ENCODE measurements at places on chromosomes 7 and 10.

- H3K27me3 ChIP-seq: peaks cover 2% of the 10 kb centered on the region
- no peak overlapping the region for H3K27ac ChIP-seq
- no peak for DNase-seq
These were observed 436.1 kb downstream of the TYW1 start for GRCh38 chr7:67432536-67433234.

- no peak for DNase-seq
- H3K4me1 ChIP-seq: peaks cover 11% of the 10 kb centered on the region
- H3K27ac ChIP-seq: no peak overlapping the region
- no peak overlapping the region for H3K4me3 ChIP-seq
- no peaks in the 10 kb centered on the region for H3K36me3 ChIP-seq
These were observed 108.9 kb upstream of the FRMD4A start for GRCh38 chr10:14439451-14440259.

- H3K27ac ChIP-seq: no peak overlapping the region
- H3K27me3 ChIP-seq: no peaks in the 10 kb centered on the region
- no peaks in the 10 kb centered on the region for H3K36me3 ChIP-seq
- H3K4me1 ChIP-seq: no peaks in the 10 kb centered on the region
- peak; percentile 34 for DNase-seq
- H3K4me3 ChIP-seq: no peak overlapping the region
These were observed 20.8 kb downstream of the ADCY1 start for GRCh38 chr7:45594745-45595535.

GRCh38 chr7:22932896-22933295 lies 81.0 kb downstream of the HYCC1 start:
- no peak overlapping the region for H3K27ac ChIP-seq
- no peak for DNase-seq
- no peaks in the 10 kb centered on the region for H3K36me3 ChIP-seq
- no peaks in the 10 kb centered on the region for H3K4me1 ChIP-seq
- no peak overlapping the region for H3K4me3 ChIP-seq

DNA sequence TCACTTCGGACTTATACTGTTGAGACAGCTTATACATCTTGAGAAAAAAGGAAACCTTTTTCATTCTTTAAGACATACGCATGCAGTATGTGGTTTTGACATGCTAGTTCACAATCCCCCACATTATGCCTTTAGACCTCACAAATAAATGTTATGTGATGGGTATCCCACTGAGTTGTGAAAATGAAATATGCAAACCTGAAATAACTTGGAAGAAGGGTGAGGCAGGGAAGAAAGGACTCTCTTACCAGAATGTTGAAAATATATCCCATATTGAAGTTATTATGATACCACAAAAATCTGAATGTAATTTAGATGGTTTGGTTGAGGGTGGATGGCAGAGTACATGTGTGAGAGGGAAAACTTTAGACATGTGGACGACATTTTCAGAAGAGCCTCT lies 379.8 kb downstream of the BBS9 start:
- no peaks in the 10 kb centered on the region for H3K36me3 ChIP-seq
- H3K27ac ChIP-seq: no peak overlapping the region
- DNase-seq: no peak
- peaks cover 29% of the 10 kb centered on the region for H3K4me1 ChIP-seq
- no peak overlapping the region for H3K4me3 ChIP-seq

- H3K4me1 ChIP-seq: peaks cover 15% of the 10 kb centered on the region
- peaks cover 51% of the 10 kb centered on the region for H3K27me3 ChIP-seq
- H3K4me3 ChIP-seq: no peak overlapping the region
- no peak overlapping the region for H3K27ac ChIP-seq
These were observed 150.9 kb upstream of the COBL start for GRCh38 chr7:51467384-51468017.

GRCh38 chr7:91043186-91043585 lies 221.0 kb upstream of the FZD1 start:
- H3K4me1 ChIP-seq: peaks cover 7% of the 10 kb centered on the region
- H3K27ac ChIP-seq: no peak overlapping the region
- peaks cover 4% of the 10 kb centered on the region for H3K36me3 ChIP-seq
- H3K4me3 ChIP-seq: no peak overlapping the region

DNA sequence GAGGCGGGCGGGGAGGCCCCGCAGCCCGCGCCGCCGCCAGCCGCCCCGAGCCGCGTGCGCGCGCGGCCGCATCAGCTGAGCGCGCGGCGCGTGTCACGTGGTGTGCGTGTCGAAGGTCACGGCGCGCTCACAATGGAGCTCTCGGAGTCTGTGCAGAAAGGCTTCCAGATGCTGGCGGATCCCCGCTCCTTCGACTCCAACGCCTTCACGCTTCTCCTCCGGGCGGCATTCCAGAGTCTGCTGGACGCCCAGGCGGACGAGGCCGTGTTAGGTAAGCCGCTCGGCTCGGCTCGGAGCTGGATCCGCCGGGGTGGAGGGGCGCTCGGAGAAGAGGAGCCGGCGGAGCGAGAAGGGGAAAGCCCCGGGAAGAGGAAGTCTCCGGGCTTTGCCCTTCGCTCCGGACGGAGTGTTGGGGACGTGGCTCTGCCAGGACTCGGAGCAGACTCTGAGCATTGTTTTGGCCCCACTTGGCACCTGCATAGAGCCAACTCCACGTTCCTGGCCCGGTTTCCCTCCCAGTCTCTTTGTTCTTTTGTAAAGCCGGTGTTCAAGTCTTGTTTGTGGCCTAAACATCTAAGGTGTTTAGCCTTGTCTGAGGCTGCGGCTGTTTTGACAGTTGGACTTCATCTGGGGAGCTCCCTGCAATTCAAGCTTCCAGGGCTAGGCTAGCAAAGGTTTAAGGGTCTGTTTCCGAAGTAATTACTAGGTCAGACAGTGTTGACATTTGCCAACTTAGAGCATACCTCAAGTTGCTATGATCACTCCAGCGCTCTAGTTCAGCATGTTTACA lies at the start of gene COMMD3:
Gene COMMD3, plus strand, starts transcription at position 103 of the 790 bp plus-strand sequence. Its CDS starts 30 bp downstream, at position 133.
- H3K36me3 ChIP-seq: peaks cover 4% of the 10 kb centered on the region
- DNase-seq: peak; percentile 88
- H3K4me1 ChIP-seq: peaks cover 33% of the 10 kb centered on the region
- peak within 1 kb of the TSS; percentile 96 for H3K4me3 ChIP-seq
- H3K27ac ChIP-seq: peak within 1 kb of the TSS; percentile 95

DNA sequence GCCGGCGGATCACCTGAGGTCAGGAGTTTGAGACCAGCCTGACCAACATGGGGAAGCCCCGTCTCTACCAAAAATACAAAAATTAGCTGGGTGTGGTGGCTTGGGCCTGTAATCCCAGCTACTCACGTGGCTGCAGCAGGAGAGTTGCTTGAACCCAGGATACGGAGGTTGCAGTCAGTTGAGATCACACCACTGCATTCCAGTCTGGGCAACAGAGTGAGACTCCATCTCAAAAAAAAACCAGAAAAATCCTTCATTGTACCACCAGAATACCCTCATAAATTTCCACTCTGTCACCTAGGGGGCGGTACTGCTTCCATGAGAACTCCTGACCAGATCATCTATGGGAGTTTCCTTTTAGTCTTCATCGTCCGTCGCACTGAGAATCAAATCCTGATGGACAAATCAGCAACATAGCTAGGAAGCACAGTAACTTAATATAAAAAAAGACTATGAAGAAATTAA lies 225.8 kb upstream of the KLF14 start:
- no peaks in the 10 kb centered on the region for H3K27me3 ChIP-seq
- H3K4me3 ChIP-seq: no peak overlapping the region
- H3K36me3 ChIP-seq: no peaks in the 10 kb centered on the region
- no peak for DNase-seq

DNA sequence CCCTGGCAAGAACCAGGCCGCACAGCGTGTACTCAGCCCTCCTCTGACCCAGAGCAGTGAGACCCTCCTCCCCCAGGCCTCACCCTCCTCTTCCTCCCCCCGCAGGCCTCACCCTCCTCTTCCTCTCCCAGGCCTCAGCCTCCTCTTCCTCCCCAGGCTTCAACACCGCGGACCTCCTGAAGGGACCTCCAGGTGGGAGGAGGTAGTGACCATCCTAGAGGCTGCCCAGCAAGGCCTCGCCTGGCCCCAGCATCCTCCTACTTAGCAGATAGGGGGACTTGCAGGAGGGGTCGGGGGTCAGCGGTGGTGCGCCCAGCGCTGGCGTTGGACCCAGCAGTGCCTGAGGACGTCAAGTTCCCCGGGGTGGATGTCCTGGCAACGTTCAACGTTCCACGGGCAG lies 270.8 kb downstream of the ELFN1 start:
- H3K27me3 ChIP-seq: no peaks in the 10 kb centered on the region
- DNase-seq: no peak
- peaks cover 9% of the 10 kb centered on the region for H3K4me1 ChIP-seq
- peaks cover 7% of the 10 kb centered on the region for H3K36me3 ChIP-seq

GRCh38 chr10:119679480-119679829 lies 28.3 kb downstream of the BAG3 start:
- no peak overlapping the region for H3K27ac ChIP-seq
- H3K4me3 ChIP-seq: no peak overlapping the region
- peaks cover 9% of the 10 kb centered on the region for H3K36me3 ChIP-seq
- no peaks in the 10 kb centered on the region for H3K4me1 ChIP-seq
- no peaks in the 10 kb centered on the region for H3K27me3 ChIP-seq
- no peak for DNase-seq

GRCh38 chr7:155490697-155491628 lies 33.0 kb downstream of the EN2 start:
- H3K4me3 ChIP-seq: peak overlapping the region; percentile 80
- H3K36me3 ChIP-seq: no peaks in the 10 kb centered on the region

- no peak for DNase-seq
- no peak overlapping the region for H3K27ac ChIP-seq
- H3K36me3 ChIP-seq: no peaks in the 10 kb centered on the region
- H3K4me3 ChIP-seq: peak overlapping the region; percentile 84
- no peaks in the 10 kb centered on the region for H3K4me1 ChIP-seq
These were observed 11.8 kb upstream of the PNLIPRP2 start for GRCh38 chr10:116608686-116609594.

GRCh38 chr10:21423850-21424249 lies 101.6 kb downstream of the SKIDA1 start:
- H3K4me1 ChIP-seq: peaks cover 4% of the 10 kb centered on the region
- H3K27me3 ChIP-seq: no peaks in the 10 kb centered on the region
- no peak overlapping the region for H3K27ac ChIP-seq
- no peak for DNase-seq

- H3K4me1 ChIP-seq: peaks cover 17% of the 10 kb centered on the region
- no peaks in the 10 kb centered on the region for H3K27me3 ChIP-seq
- H3K4me3 ChIP-seq: no peak overlapping the region
- no peak for DNase-seq
These were observed 23.7 kb upstream of the TIAL1 start for GRCh38 chr10:119620241-119621077.

- peaks cover 5% of the 10 kb centered on the region for H3K36me3 ChIP-seq
- H3K4me3 ChIP-seq: no peak overlapping the region
- no peaks in the 10 kb centered on the region for H3K27me3 ChIP-seq
- no peak for DNase-seq
These were observed 165.8 kb downstream of the CFTR start for GRCh38 chr7:117645481-117646165.

DNA sequence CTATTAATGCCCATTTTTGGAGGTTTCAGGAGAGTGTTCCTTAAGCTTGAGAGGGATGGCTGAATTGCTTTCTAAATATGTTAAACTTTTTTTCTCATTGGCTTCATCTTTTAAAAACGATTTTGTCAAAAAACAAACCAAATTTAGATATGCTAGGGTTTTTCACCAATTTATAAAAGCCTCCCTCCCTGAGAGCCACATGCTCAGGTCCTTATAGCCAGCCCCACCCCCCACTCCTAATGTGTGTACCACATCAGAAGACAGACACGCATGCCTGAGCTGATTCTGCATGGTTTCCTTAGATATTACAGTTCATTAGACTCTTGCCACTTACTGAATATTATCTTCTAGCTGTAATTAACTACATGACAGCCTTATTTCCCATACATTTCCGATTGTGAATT lies 2.0 kb downstream of the CUL1 start:
- H3K27ac ChIP-seq: peak overlapping the region; percentile 85
- peaks cover 44% of the 10 kb centered on the region for H3K4me1 ChIP-seq

GRCh38 chr10:106053061-106053460 lies 1111.4 kb downstream of the SORCS1 start:
- no peaks in the 10 kb centered on the region for H3K27me3 ChIP-seq
- H3K36me3 ChIP-seq: no peaks in the 10 kb centered on the region
- no peak overlapping the region for H3K27ac ChIP-seq
- H3K4me3 ChIP-seq: no peak overlapping the region
- DNase-seq: no peak
- no peaks in the 10 kb centered on the region for H3K4me1 ChIP-seq

DNA sequence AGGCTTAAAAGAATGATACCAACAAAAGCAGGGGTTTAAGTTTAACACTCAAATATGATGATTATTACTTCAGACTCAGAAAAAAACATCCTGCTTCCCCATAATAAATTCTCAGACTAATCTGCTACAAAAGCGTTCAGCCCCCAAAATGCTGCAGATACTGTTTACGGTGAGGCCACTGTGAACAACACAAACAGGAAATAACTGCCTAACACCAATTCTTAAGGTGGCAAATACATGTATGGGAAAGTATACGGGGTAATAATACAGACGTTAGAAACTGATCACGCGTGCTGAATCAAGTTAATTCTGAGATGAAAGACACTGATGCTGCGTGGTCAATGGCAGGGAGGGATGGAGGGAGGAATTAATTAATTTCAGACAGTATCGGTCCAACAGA lies 62.0 kb upstream of the RHEB start:
- H3K36me3 ChIP-seq: peaks cover 5% of the 10 kb centered on the region
- H3K27me3 ChIP-seq: no peaks in the 10 kb centered on the region
- DNase-seq: no peak

DNA sequence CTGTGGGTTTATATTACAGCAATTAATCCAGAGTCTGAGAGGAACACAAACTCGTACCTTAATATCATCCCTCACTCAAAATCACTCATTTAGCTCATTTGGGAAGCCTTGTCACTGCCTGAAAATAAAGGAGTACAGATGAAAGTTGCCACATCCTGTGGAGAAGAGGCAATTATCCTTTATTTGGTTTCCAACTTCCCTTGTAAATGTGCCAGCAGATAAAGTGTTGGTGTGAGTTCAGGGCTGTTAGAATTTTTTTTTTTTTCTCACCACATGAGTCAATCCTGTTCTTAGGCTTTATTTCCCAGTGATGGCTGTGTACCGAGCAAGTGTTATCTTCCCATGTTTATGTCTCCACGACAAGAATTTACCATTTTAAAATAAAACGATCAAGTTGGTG lies 99.0 kb upstream of the SMIM30 start:
- H3K36me3 ChIP-seq: no peaks in the 10 kb centered on the region
- no peak overlapping the region for H3K4me3 ChIP-seq
- no peak overlapping the region for H3K27ac ChIP-seq
- DNase-seq: no peak
- H3K4me1 ChIP-seq: no peaks in the 10 kb centered on the region

GRCh38 chr10:48744587-48744986 lies 59.9 kb downstream of the WDFY4 start:
- H3K36me3 ChIP-seq: no peaks in the 10 kb centered on the region
- H3K4me1 ChIP-seq: peaks cover 3% of the 10 kb centered on the region
- no peak for DNase-seq
- no peak overlapping the region for H3K27ac ChIP-seq
- peaks cover 6% of the 10 kb centered on the region for H3K27me3 ChIP-seq

GRCh38 chr10:131822013-131822691 lies 78.7 kb upstream of the PPP2R2D start:
- peak; percentile 55 for DNase-seq
- peaks cover 31% of the 10 kb centered on the region for H3K27me3 ChIP-seq
- no peak overlapping the region for H3K27ac ChIP-seq
- H3K4me3 ChIP-seq: no peak overlapping the region
- H3K4me1 ChIP-seq: peaks cover 8% of the 10 kb centered on the region
- no peaks in the 10 kb centered on the region for H3K36me3 ChIP-seq

GRCh38 chr10:35696392-35697287 lies 54.5 kb upstream of the FZD8 start:
- H3K4me1 ChIP-seq: peaks cover 12% of the 10 kb centered on the region
- H3K4me3 ChIP-seq: no peak overlapping the region
- H3K27ac ChIP-seq: no peak overlapping the region
- no peak for DNase-seq

GRCh38 chr10:1424648-1425047 lies 312.7 kb downstream of the ADARB2 start:
- H3K4me1 ChIP-seq: peaks cover 18% of the 10 kb centered on the region
- no peak overlapping the region for H3K4me3 ChIP-seq
- H3K27ac ChIP-seq: no peak overlapping the region
- H3K36me3 ChIP-seq: no peaks in the 10 kb centered on the region
- no peak for DNase-seq

All from type B pancreatic cell (in vitro differentiated cells).